ENCODE measurements at places on chromosomes 7 and 10.

DNA sequence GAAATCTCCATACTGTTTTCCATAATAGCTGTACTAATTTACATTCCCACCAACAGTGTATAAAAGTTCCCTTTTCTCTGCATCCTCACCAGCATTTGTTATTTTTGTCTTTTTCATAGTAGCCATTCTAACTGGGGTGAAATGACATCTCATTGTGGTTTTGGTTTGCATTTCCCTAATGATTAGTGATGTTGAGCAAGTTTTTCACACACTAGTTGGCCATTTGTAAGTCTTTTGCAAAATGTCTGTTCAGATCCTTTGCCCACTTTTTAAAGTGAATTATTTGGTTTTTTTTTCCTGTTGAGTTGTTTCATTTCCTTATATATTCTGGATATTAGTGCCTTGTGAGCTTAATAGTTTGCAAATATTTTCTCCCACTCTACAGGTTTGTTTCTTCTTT lies 101.0 kb upstream of the NFE2L3 start:
- no peak for DNase-seq

GRCh38 chr10:5070648-5071410 lies 23.4 kb upstream of the AKR1C3 start:
- no peak for DNase-seq

DNA sequence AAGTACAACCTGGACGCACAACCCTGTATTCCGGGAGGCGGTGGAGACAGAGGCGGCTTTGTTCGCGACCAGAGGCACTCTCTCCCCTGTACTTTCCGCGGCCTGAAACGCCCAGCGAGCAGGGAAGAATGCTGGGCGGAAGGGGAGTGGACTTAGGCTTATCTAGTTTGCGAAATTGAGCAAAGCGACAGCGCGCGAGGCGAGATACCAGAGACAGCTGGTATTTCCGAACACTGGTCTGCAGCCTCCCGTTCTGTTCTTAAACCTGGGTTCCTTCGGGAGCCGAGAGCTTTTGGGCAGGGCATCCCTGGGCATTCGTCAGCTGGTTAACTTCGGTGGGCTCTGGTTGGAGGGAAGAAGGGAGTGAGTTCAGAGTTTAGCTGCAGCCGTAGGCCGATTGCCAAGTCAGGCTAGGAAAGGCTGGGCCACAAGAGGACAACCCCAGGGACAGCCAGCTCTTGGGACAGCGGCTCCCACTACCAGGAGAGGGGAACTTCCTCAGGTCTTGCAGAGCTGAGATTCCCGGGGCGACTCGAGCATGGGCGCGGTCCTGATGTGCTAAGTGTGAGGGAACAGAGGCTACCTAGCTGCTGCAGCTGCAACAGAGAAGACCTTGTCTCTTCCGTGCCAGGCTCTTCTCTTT lies 3.9 kb downstream of the HMX3 start:
- no peak for DNase-seq

GRCh38 chr7:93245525-93246432 lies 13.6 kb downstream of the VPS50 start:
- DNase-seq = no peak

DNA sequence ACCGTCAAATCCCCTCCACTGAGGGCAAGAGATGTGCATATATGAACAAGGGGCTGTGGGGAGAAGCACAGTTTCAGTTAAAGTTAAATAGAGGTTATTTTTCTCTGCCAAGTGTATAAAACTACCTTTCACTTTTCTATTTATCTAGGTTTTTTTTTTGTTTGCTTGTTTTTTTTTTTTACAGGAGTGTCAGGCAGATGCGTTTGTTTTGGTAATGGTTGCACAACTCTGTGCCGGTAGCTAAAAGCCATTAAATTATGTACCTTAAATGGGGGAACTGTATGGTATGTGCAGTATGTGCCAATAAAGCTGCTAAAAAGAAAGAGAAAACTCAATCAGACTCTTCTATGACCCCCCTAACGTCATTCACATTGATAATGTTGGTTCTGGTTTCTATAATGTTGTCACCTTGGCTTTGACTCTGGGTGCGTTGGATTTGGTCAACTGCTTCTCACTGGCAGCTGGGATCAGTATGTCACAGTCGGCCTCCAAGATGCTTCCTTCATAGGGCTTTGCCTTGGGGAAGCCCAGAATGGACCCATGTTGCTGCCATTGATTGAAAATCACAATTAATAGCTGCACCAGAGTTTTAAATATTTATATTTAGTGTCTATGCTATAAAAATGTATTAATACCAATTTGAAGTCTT lies 34.2 kb downstream of the GLUD1 start:
- DNase-seq = no peak

GRCh38 chr7:82469207-82469606 lies 25.6 kb upstream of the CACNA2D1 start:
- DNase-seq = no peak

DNA sequence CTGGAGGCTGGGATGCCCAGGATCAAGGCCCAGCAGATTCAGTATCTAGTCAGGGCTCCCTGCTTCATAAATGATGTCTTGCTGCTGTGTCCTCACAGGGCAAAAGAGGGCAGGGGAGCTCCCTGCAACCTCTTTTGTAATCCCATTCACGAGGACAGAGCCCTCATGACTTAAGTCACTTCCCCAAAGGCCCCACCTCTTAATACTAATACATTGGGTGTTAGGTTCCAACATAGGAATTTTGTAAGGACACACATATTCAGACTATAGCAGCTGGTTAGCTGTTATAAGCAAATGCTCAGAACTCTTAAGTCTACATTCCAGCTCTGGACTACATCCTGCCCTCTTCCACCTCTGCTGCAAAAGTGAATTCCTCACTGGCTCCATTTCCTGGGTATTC lies 63.0 kb downstream of the VOPP1 start:
- DNase-seq = no peak

GRCh38 chr7:132456418-132456817 lies 119.9 kb downstream of the PLXNA4 start:
- DNase-seq = no peak

DNA sequence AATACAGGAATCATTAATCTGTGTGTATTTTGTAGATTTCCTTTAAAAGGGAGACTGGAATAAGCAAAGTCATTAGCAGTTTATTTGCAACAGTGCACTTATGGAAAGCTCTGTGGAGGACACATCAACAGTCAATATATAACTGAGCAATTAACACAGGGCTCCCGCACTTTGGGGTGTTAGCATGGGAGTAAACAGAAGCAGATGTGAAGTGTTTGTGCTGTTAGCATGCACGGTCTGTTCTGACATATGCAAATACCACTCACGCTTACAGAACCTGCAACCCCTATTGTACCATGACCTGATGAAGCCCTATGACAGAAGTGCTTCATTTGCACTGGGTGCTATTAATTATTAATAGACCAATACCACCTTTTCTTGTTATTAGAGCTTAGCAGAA lies 118.9 kb downstream of the PPP1R3A start:
- no peak for DNase-seq

Measured in cortex of kidney (tissue), 1 donor.